NCI-H1092 (cell line): ENCODE measurements at places on chromosomes 16 and 17.
A peak's percentile ranks its signal among the peaks of the same experiment; 100 is the strongest.

DNA sequence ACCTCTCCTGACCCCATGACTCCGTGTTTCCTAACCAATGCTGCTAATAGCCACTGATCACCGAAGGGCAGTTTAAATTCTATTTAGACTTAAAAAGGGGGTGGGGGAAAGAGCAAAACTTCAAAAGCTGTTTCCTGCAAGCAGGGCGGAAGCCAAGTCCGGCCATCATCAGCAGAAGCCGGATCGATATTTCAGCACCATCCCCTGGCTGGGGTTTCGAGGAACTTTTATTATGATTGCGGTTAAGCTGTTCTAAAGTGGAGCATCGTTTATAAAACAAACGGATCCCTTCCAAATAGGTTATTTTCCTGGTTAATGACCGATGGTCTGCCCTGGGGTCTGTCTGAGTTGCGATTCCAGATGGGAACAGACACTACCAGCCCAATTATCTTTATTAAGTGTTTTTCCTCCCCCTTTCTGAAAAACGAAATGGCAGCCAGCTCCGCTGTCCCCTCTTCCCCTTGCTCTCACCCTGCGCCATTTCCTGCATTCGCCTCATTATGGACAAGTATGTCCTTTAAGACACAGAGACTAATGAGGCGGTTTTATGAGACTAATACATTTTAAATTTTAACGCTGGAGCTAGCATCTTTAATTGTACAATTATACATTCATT, 76.1 kb upstream of the IRX3 start:
- DNase-seq, result peak; percentile 12

DNA sequence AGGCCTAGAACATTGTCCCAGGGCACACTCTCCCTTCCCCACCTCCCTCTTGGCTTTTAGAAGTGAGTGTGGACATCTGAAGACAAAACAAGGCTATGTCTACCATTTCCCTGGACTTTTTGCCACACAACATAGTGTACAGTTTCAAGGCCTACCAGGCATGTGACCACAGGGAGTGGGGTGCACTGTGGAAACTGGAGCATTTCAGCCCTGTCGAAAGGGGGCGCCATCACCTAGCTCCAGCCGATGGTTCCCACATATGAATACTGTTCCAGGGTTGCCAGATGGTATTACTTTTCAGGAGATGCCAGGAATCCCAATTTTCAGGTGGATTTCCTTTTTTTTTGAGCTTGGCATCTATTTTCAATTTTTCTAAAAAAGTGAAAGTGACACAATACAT, 140.7 kb downstream of the KATNIP start:
- no peak for DNase-seq

DNA sequence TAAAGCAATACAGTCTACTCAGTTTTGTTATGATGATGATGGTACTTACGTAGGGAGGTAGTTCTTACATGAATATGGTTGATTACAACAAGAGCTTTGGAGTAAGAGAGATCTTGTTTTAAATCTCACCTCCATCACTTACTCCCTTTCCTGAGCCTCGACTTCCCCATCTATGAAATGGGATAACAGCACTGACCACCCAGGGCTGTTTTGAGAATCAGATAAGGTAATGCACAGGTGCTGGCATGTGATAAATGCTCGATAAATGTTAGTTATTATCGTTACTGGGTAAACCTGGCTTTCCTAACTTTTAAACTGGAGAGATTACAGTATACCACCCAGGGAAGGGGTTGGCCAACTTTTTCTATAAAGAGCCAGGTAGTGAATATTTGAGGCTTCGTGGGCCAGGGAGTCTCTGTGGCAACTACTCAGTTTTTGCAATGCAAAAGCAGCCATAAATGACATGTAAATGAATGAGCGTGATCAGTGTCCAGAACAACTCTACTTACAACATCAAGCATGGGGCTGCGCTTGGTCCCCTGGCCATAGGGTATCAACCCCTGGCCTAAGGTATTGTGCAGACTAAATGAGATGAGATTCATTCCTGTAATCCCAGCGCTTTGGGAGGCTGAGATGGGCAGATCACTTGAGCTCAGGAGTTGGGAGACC, 73.7 kb downstream of the BMERB1 start:
- no peak for DNase-seq

GRCh38 chr17:4444782-4445473, 11.2 kb downstream of the SPNS3 start:
- no peak for DNase-seq

- DNase-seq, result no peak
These were observed 591.4 kb downstream of the TMEM114 start for GRCh38 chr16:7998789-7999453.

- DNase-seq, result no peak
These were observed 33.3 kb downstream of the RHBDL3 start for GRCh38 chr17:32298721-32299579.

DNA sequence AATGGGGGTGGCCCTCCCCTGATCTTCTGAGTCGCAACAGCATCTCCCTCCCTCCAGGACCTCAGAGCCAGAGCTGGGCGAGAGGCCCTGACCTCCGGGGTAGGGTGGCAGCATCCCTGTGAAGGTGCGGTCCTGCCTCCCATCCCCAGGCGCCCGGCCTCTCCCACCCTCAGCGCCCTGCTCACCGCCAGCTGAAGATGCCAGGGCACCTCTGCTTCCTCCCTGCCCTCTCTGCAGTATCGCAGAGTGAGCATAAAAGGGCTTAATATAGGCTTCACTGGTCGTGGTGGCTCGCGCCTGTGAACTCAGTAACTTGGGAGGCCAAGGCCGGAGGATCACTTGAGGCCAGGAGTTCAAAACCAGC, 10.7 kb upstream of the MPP2 start:
- DNase-seq, result no peak

- no peak for DNase-seq
These were observed 11.9 kb downstream of the CTRL start for GRCh38 chr16:67919622-67920221.

DNA sequence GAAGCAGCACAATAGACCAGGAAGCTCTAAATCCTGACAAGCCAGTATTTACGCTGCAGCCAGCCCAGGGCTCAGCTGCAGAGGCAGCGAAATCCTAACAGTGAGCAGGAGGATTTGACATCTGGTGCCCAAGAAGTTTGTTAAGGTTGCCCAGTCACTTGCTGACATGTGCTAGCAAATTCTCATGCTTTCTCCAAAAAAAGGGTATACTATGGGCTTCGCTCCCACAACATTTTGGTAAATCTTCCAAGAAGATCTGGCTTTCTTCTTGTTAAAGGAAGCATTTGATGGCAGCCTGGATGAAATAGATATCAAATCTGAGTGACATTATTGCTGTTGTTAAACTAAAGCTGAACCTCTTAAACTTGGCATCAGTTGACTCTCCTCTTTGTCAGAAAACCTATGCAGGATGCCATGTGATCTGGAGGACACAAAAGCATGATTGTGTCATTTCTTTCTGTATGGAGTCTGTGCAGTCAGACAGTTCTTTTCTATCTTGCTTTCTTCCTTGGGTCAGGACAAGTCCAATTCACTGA, 949.7 kb upstream of the RBFOX1 start:
- DNase-seq, result no peak

DNA sequence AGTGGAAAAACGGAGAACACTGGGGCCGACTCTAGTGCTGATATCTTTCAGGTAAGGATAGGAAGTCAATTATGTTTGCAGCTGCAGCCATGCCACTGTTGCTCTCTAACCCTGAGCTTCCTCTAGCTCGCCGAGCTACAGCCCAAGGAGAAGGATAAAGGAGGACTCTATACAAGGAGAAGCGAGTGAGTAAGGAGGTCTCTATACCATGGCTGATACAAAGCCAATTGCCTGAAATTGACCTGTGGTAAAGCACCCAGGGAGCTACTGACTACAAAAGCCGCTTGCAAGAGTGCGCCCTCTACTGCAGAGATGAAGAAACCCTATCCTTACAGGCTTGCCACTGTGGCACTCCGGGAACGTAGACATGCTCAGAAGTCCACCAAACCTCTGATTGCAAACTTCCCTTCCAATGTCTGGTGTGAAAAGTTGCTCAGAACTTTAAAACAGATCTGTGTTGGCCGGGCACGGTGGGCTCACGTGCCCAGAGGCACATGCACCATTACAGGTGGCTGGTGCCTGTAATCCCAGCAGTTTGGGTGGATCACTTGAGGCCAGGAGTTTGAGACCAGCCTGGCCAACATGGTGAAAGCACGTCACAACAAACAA, 10.8 kb upstream of the SLC46A1 start:
- DNase-seq, result peak; percentile 7

DNA sequence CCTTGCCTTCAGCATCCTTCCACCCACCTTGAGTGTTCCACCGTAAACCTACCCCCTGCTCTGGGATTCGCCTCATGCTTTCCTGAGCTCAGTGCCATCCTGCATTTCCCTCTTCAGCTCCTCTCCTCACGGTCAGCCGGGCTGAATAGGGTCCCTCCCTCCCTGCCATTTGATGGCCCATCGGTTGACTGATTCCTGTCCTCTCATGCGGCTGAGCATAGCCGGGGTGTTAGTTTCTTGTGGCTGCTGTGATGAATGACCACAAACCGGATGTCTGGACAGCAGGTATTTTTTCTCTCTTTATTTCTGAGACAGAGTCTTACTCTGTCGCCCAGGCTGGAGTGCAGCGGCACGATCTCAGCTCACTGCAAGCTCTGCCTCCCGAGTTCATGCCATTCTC, 44.1 kb upstream of the MGAT5B start:
- DNase-seq, result no peak

- no peak for DNase-seq
These were observed 52.6 kb upstream of the DNAH9 start for GRCh38 chr17:11545696-11546095.

- DNase-seq, result no peak
These were observed 22.9 kb downstream of the MARVELD3 start for GRCh38 chr16:71648921-71649320.

DNA sequence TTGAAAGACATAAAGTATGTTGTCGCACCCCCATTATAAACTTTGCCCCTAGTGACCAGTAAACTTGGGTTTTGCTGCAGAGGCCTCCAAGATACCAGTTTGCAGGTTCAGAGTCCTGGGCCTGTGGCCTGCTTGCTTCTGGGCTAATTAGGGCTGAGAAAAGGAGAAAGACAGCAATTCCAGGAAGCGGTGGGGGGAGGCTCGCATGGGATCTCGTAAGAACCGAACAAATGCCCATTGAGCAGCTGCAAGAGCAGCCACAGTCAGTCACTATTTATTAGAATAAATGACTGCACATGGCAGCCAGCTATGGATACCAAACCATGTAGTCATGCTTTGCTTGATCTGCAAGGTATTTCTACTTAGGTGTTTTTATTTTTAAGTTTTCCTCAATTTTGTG, 4.9 kb downstream of the SHISA9 start:
- no peak for DNase-seq

- peak; percentile 91 for DNase-seq
These were observed 15.0 kb downstream of the GINS2 start for GRCh38 chr16:85673529-85674417.

- peak; percentile 97 for DNase-seq
These were observed 42.6 kb downstream of the KLHDC4 start for GRCh38 chr16:87723226-87723623.

GRCh38 chr16:86498671-86499439, 11.5 kb upstream of the FOXF1 start:
- DNase-seq, result no peak

DNA sequence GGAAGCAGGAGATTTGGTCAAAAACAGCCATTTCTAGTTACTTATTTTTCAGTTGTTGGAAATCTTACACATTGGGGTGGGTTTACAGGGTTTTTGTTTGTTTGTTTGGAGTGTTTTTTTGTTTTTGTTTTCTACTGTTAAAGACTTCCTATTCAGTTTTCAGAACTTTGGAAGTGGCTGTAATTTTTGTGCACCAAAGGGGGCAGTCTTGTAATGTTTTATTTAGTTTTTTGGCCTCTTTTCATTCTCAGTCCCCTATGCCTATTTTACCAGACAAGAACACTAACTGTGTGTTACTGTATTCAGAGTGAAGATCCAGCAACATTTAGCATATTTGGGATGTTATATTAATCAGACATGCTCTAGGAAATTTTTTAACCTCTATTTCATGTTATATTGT, 20.6 kb downstream of the TPPP3 start:
- DNase-seq, result no peak

DNA sequence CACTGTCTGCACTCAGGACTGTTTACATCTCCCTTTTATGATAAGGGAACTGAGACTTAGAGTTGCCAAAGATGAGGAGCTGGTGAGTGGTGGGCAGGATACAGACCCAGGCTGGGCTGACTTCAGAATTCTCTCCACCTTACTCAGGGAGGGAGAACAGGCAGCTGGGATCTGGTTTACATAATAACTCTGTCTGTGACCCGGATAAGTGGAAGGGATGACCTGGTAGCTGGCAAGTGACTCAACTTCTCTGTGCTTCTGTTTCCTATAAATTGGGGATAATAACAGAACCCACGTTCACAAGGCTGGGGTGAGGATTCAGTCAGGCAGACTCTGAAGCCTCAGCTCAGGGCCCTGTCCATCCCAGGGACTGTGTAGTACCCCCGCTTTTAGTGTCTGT, 2.6 kb downstream of the SNX20 start:
- no peak for DNase-seq

DNA sequence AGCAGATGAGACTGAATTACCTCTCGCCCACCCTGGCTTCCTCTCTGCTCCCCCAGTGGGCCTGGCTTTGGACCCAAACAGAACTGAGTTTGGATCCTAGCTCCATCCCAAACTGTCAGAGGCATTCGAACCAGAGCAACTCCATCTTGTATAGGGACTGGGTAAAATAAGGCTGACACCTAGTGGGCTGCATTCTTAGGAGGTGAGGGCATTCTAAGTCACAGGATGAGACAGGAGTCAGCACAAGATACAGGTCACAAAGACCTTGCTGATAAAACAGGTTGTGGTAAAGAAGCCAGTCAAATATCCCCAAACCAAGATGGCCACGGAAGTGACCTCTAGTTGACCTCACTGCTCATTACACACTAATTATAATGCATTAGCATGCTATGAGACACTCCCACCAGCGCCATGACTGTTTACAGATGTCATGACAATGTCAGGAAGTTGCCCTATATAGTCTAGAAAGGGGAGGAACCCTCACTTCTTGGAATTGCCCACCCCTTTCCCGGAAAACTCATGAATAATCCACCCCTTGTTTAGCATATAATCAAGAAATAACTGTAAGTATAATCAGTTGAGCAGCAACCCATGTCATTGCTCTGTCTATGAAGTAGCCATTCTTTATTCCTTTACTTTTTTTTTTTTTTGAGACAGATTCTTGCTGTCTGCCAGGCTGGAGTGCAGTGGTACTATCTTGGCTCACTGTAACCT, 44.4 kb downstream of the LYRM1 start:
- DNase-seq, result no peak

- DNase-seq, result no peak
These were observed 13.9 kb upstream of the MLLT6 start for GRCh38 chr17:38691154-38691553.

GRCh38 chr16:1098266-1098991, 2.4 kb upstream of the C1QTNF8 start:
- DNase-seq, result no peak

- peak; percentile 37 for DNase-seq
These were observed 523.0 kb upstream of the CA10 start for GRCh38 chr17:52681480-52681879.

DNA sequence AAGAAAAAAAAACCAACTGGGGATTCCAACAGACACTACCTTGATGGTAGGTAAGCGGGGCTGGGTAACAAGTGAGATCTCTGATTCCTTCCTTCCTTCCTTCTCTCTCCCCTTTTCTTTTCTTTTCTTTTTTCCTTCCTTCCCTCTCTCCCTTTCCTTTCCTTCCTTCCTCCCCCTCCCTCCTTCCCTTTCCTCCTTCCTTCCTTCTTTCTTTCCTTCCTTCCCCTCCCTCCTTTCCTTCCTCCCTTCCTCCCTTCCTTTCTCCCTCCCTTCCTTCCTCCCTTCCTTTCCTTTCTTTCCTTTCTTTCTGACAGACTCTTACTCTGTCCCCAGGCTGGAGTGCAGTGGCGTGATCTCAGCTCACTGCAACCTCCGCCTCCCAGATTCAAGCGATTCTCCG, 20.0 kb downstream of the OR2C1 start:
- no peak for DNase-seq

- no peak for DNase-seq
These were observed 2.7 kb downstream of the ZFPM1 start for GRCh38 chr16:88455610-88456355.
